ENCODE measurements at places on chromosomes 12 and 14.
A peak's percentile ranks its signal among the peaks of the same experiment; 100 is the strongest.

DNA sequence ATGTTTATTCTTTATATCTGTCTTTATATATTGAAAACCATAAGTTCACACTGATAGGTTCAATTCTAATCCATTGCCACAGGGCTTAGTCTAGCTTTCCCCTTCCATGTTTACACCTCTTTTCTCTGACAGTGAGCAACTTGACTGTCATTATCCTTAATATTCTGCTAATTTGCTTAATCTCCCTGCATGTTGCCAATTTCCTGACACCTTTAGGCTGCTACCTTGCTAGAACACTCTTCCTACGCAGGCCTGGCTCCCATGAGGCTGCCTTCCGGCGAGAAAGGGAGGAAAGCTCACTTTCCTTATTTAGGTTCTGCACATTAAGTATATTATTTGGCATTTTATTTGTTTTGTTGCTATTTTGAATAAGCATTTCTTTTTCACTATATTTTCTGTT lies 12.8 kb upstream of the FRS2 start:
- DNase-seq: no peak

DNA sequence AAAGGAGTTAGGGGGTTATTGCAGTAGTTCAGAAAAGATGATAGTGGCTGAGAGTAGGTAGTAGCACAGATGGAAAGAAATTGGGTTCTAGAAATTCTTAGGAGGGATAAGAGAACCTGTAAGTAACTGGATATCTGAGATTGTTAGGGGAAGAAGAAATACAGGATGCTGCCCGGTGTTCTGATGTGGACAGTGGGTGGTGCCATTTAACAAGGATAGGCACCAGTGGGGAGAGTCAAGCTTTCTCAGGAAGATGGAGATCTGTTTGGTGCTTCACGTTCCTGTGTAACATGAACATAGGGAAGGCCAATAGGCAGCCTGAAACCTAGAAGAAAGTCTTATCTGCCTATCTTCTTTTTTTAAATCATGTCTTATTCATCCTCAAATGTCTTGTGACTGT lies 245.9 kb downstream of the NPAS3 start:
- no peak for DNase-seq

GRCh38 chr14:33805593-33805992 lies 145.3 kb downstream of the EGLN3 start:
- no peak for DNase-seq

DNA sequence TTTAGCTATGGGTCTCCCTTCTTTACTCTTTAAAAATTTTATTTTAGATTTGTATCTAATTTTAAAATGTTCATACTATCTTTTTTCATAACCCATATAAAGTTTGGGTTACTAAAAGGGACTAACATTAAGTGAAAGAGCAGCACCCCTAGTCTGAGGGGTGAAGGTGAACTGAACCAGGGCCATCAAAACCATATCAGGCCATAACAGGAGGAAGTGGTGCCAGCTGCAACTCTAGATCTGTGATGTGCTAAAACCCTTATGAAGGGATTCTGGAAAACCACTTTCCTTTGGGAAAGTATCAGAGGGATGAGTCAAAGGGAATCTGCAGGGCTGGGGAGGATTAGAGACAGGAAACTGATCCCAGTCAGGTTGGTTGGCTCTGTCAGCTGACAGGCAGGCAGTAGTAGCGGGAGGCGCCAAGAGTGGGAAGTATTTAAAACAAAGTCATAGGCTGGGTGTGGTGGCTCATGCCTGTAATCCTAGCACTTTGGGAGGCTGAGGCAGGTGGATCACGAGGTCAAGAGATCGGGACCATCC lies 162.5 kb downstream of the PPM1H start:
- no peak for DNase-seq

- DNase-seq: no peak
Observed at GRCh38 chr12:56243731-56244181, 13.9 kb downstream of the SLC39A5 start.

GRCh38 chr12:71392521-71393145 lies 47.0 kb upstream of the LGR5 start:
- no peak for DNase-seq

GRCh38 chr12:2691345-2692071 lies 103.3 kb upstream of the FKBP4 start:
- no peak for DNase-seq

- DNase-seq: no peak
Observed at GRCh38 chr12:14782756-14783155, 20.5 kb downstream of the WBP11 start.

DNA sequence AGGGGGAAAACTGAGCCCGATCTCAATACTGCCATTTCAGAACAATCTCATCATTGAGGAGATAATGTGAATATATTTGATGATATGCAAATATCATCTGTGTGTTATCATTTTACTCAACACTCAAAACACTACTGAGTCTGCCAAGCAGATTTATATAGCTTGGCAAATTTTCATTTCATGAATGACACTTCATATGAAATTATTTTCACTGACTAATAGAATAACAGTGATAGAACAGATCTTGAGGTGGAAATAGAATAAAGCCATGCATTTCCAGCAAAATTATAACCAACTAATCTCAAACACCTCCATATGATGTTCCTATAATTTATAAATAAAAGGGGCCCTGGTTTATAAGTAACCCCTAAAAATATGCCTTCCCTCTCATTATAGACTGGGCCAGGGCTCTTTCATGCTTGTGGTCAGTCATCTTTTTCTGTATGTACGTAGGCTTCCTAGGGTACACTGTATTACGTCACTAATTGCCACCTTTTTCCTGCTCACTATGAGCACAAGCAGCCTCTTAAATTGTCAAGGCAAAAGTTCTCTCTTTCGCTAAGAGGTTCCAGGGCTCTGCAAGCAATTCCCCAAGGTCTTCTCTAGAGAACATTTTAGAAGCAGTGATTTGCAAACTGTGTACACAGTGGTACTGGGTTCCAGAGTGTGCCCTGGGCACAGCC lies 197.1 kb upstream of the FOXN3 start:
- no peak for DNase-seq

DNA sequence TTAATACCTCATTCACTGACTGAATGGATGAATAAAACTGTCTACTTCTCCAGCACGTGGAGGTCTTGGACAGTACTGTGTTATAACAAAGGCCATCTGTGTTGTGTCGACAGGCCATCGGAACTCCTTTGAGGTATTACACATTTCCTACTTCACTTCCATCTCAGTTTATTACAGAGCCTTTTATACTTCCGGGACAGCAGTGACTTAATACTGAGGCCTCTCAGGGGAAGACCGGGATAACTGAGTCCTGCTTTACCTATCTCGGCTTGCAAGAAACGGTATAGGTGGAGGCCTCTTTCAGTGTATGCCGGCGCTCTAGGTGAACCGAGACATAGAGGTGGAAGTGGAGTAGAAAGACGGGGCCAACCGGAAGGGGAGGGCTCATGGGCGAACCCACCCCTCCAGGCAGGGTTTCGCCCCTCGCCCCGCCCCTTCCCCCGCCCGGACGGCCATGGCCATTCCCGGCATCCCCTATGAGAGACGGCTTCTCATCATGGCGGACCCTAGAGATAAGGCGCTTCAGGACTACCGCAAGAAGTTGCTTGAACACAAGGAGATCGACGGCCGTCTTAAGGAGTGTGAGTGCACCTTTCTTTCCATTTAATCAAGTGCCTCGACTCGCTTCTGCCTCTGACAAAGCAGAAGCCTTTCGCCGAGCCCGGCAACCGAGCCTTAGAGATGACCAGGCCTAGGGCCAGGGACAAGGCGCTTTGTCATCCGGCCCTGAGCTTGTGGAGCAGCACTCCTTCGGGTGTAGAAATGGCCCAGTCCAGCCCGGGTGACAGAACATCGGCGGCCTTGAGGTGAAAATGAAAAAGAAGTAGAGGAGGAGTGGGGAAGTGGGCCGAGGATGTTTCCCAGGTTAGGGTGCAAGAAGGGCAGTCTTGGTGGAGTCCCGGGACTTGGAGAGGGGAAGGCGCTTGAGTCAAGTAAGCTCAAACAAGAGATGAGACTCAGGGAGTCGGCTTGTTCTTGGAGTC lies at the start of gene PSMC6:
Gene PSMC6 (plus strand): TSS at position 477 of the 983 bp plus-strand sequence. CDS start 20 bp downstream, at position 497.
- DNase-seq: peak; percentile 44

- no peak for DNase-seq
Observed at GRCh38 chr14:80356413-80356812, 145.1 kb upstream of the DIO2 start.

DNA sequence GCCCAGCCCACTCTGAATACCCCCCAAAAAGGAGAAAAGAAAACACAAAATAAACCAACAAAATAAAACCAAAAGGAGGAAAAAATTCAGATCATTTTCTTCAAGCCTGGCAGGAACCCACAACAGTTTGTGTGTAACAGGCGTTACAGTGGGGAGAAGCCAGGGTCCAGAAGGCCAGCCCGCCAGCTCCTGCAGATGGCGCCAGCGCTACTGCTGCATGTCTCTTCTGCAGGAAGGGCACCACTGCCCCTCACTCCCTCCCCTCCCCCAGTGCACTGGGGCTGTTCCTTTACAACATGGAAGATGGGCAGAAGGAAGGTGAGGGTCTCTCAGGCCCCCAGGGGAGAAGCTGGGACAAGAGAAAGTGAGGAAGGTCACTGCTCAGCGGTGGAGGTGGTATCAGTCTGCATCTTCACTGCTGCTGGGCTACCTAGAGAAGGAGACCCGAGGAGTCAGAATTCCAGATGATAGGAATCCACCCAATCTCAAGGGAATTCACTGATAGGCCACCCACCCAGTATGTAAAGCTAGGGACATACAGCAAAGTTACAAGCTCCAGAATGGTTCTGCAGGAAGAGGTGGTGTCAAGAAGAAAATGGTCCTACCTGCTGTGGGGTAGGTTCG lies 2.3 kb upstream of the NOP2 start:
- no peak for DNase-seq

- DNase-seq: no peak
Observed at GRCh38 chr14:58872061-58872460, 234.3 kb downstream of the DACT1 start.

- DNase-seq: no peak
Observed at GRCh38 chr12:19222558-19222957, 93.0 kb downstream of the PLEKHA5 start.

- no peak for DNase-seq
Observed at GRCh38 chr14:68949601-68949965, 29.5 kb downstream of the ACTN1 start.

GRCh38 chr12:14194572-14194971 lies 170.9 kb upstream of the ATF7IP start:
- DNase-seq: no peak

DNA sequence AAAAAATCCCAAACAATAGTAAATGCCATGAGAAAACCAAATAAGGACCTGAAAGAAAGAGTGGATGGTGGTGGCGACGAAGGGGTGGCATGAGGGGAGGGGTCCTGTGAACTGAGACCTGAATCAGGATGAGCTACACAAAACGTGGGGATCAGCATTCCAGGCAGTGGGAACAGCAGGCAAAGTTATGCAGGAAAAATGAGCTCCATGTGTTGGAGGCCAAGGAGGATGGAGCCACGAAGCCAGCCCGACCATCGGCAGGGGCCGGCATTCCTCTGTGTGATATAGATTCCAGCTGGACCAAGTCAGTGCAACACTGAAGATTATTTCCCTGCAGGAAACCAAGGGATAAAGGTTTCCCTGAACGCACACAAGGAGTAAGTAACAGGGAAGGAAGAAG lies 7.1 kb downstream of the ADGRD1 start:
- DNase-seq: no peak

- no peak for DNase-seq
Observed at GRCh38 chr12:84408936-84409335, 503.7 kb downstream of the SLC6A15 start.

- DNase-seq: no peak
Observed at GRCh38 chr12:19397534-19397933, 41.8 kb upstream of the AEBP2 start.

GRCh38 chr12:18837505-18837904 lies 99.6 kb downstream of the CAPZA3 start:
- DNase-seq: no peak

- DNase-seq: no peak
Observed at GRCh38 chr14:50116966-50117365, 594 bp upstream of the VCPKMT start.

DNA sequence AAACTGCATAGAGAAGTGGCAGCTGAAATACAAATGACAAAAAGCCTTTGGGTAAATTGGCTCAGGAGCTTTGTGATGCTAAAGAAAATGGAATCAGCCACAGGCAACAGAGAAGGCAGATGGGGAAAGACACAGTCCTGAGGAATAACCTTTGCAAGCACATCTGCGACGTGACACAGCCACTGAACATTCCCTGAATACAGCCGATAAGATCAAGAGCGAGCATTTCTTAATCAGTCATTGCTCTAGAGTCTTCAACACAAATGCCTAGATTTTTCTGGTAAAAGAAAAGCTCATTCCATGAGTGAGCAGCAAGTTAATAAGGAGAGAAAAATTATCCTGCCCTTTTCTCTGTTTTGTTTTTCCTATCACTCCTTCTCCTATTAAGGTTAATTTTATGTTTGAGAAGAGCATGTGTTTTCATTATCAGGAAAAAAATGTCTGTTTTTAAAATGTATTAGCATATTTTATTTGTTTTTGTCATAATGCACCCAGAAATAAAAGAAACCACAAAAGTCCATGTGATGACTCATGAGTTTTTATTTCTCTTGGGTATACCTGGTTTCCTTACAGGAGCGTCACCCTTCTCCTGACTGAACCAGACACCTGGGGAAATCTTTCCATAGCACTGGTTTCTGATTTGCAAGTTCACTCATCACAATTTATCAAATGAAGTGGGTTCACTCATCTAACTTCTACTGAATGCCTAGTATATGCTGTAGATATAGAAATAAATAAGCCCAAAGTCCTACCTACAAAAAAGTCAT lies 45.4 kb upstream of the PCED1B start:
- DNase-seq: no peak

DNA sequence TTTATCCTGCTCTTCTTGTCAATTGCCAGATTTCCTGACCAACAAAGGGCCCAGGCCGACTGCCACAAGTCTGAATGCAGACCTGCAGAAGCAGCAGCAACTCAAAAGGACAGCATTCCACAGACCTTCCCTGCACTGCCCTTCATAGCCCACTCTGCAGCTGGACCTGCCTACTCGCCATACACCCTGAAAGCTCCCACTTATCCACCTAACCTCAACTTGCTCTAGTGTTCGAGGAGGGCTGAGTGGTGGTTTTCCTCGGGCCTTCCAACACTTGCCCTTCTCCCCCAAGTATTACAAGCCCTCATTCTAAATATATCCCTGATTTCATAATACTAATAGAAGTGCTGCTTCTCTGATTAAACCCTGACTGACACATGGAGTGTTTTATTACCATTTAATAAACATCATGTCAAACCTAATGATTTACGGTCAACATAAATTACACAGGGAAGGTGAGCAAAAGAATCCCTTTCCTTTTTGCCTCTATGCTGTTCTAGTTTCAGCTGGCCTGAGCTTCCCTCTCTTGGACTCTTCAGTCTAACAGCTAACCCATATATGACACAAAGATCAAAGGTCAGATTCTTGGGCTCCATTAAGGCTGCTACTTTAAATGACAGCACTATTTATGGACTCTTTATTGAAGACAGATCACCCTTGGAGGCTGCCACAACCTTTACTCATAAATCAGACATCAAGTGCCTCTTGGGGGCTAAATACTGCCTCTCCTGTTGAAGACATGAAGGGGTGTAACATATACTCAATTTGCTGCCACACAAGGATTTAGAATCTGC lies 1546.9 kb upstream of the TMEM132C start:
- no peak for DNase-seq
